ENCODE measurements at places on chromosomes 2 and 18.

- DNase-seq: no peak
These were observed 144.1 kb upstream of the CELF4 start for GRCh38 chr18:37709740-37710139.

DNA sequence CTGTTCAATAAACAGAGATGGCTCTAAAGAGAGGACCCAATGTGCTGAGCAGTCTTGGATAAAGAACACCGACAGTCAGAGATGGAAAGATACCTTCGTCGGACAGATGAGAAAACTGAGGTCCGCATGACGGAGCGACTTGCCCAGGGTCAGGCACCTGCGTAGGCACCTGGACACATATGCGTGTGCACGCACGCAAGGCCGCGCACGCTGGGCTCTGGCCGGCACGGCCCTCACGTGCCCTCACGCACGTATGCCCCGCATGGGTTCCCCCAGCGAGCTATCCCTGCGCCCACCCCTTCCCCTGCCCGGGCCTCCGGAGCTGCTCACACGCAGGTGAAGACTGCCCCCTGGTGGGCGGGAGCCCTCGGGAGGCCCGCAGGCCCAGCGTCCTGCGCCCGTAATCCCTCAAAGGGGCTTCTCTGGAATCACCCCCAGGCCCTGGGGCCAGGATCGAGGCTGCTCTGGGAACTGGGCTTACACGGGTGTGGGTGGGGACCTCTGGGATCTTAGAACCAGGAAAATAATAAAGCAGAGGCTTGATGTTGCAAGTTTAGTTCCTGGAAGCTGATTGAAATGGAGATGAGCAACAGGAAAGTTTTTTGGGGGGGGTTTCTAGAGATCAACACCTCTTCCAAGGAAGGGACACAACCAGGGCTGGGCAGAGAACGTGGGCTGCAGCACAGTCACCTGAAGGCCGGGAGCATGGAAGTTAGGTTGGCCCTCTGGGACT, 246.3 kb downstream of the TNS1 start:
- DNase-seq: peak; percentile 26

GRCh38 chr2:231062776-231063175, 6.1 kb downstream of the PSMD1 start:
- DNase-seq: no peak

GRCh38 chr18:22173221-22173927, 4.0 kb downstream of the GATA6 start:
- no peak for DNase-seq

- DNase-seq: peak; percentile 67
These were observed at the start of gene TYMS for GRCh38 chr18:657311-658000. Gene TYMS (plus strand): TSS chr18:657653. CDS start chr18:657743, 90 bp downstream.

DNA sequence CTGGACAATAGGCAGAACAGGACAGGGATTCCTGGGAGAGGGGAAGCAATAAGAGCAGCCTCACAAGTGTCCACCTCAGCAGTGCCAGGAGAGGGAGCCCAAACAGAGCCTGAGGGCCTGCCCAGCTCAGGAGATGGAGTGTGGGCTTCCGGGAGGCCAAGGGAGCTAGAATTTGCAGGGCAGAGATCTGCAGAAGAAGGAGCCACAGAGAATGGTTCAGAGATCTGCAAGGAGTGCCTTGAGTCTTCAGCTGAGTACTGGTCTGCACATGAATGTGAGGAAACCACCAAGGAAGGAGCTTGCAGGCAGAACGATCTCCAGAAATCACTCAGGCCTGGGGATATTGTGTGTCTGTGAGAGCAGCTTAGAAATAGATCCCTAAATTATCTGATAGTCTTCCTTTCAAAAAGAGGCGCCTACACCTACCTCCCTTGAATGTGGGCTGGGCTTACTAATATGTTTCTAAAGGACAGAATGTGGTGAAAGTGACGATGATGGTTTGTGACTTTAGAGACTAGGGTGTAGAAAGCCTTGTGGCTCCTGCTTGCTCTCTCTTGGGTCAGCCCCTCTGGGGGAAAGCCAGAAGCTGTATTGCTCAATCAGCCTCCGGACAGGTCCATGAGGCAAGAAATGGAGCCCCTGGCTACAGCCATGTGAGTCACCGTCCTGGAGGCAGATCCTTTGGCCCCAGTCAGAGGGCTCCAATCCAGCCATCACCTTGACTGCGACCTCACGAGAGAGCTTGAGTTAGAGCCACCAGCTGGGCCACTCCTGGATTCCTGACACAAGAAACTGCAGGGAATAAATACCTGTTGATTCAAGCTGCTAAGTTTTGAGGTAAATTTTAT, 7.6 kb upstream of the LPIN1 start:
- DNase-seq: peak; percentile 77

DNA sequence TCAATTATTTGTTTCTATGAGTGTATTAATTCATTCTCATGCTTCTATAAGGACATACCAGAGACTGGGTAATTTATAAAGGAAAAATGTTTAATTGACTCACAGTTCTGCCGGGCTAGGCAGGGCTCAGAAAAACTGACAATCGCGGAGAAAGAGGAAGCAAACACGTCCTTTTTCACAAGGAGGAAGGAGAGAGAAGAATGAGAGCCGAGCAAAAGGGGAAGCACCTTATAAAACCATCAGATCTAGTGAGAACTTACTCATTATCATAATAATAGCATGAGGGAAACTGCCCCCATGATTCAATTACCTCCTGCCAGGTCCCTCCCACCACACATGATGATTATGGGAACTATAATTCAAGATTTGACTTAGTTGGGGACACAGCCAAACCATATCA, 294.0 kb downstream of the DSC3 start:
- DNase-seq: no peak

GRCh38 chr18:55337908-55338521, 250.0 kb downstream of the TCF4 start:
- no peak for DNase-seq

- no peak for DNase-seq
These were observed 2.5 kb upstream of the ICOS start for GRCh38 chr2:203934041-203934492.

DNA sequence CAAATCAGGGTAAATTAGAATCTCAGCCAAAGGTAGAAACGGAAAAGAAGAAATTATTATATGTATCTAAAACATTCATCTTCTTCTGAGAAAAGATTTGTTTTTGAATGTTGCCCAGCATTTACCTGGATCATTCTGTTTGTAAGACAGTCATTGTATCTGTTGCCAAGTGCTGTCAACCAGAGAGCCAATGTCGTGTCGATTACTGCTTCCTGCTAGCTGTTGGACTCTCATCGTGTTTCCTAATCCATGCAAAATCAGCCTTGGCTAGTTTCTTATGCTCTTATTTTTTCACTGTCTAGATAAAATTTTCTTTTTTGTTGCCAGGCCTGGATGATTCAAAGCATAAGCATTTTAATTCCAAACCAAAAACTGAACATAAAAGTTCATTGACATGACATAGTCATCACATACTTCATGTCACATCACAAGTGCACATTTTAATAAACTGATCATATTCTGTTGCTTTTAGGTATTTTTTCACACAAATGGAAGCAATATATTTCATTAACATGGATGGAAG, 202.3 kb downstream of the KCNH7 start:
- DNase-seq: no peak

GRCh38 chr2:156826341-156826933, 390.3 kb downstream of the GPD2 start:
- peak; percentile 69 for DNase-seq

GRCh38 chr2:112879491-112880041, 31.4 kb upstream of the IL37 start:
- DNase-seq: no peak

GRCh38 chr18:8778386-8778785, 73.0 kb downstream of the MTCL1 start:
- DNase-seq: no peak

GRCh38 chr2:133415210-133415876, 152.9 kb downstream of the NCKAP5 start:
- DNase-seq: no peak

- DNase-seq: no peak
These were observed 10.8 kb downstream of the EMILIN2 start for GRCh38 chr18:2857491-2858131.

DNA sequence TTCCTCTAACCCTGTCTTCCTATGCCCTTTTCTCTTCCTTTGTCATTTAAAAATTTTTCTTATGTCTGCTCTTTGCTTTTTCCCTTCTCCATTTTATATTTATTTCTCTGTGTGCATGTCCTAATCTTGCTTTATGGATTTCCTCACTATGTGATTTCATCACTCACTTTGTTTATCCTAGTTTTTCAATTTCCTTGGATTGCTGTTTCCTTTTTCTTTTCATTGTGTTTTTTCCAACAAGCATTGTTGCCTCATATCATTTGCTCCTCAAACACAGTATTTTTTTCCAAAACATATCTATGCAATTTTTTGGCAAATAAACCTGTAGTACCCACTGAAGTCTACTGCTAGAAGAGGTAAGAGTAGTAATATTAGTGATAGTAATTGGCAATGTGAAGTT, 67.4 kb upstream of the PNPT1 start:
- DNase-seq: no peak

GRCh38 chr2:237868631-237869342, 9.4 kb downstream of the RAMP1 start:
- no peak for DNase-seq

DNA sequence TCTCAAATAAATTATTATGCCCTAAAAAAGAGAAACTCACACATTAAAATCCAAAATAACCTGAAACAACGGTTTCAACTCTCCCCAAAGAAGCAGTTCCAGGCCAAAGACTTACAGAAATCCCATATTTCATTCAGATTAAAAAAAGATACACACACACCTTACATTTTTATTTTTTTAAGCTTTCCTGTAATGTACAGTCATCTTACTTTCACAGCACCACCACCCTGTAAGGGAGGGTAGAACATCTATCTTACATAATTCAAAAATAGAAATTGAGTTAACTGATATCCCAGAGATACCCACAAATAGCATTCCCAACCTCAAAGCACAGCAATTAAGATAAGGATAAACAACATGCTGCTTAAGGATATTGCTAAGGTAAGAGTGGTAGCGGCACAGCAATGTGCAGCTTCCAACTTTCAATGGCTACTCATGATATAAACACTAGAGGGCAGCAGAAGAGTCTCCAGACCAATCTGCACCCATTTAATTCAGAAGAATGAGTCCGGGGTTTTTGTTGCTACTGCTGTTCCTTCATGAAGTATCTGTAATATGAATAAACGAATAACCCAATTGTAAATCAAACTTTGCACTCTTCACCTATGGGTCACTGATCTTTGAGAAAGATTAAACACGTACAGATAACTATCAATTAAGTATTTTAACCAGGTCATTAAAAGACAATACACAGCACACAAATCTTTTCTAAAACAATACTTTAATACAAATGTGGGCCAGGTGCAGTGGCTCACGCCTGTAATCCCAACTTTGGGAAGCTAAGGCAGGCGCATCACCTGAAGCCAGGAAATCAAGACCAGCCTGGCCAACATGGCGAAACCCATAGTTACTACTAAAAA, 11.3 kb downstream of the GFPT1 start:
- peak; percentile 35 for DNase-seq

GRCh38 chr2:205745661-205746419, 63.5 kb downstream of the NRP2 start:
- DNase-seq: no peak

- DNase-seq: no peak
These were observed 91.2 kb downstream of the SMAD7 start for GRCh38 chr18:48859311-48860268.

GRCh38 chr2:40300391-40300790, 151.5 kb downstream of the SLC8A1 start:
- no peak for DNase-seq

DNA sequence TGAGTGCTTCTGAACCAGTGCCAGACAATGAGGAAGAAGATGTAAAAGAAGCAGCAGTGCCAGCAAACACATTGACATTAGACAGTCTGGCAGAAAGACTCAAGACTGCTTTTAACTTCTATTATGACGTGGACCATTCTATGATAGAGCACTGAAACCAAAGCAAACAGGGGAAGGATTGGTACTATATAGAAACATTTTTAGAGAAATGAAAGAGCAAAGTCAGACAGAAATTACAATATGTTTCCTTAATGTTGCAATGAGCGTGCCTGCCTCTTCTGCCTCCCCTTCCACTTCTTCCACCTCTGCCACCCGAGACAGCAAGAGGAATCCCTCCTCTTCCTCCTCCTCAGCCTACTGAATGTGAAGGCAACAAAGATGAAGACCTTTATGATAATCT, 39.7 kb downstream of the DHX57 start:
- DNase-seq: no peak

DNA sequence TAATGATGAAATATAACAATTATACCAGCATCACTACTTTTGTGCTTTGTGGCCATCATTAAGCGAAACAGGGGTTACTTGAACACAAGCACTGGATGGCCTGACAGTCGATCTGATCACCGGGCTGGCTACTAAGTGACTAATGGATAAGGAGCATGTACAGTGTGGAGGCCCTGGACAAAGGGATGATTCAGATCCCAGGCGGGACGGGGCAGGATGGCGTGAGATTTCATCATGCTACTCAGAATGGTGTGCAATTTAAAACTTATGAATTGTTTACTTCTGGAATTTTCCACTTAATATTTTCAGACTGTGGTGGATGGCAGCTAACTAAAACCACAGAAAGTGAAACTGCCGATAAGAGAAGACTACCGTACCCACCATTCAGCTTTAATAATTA, 7.0 kb upstream of the CLIP4 start:
- peak; percentile 90 for DNase-seq

DNA sequence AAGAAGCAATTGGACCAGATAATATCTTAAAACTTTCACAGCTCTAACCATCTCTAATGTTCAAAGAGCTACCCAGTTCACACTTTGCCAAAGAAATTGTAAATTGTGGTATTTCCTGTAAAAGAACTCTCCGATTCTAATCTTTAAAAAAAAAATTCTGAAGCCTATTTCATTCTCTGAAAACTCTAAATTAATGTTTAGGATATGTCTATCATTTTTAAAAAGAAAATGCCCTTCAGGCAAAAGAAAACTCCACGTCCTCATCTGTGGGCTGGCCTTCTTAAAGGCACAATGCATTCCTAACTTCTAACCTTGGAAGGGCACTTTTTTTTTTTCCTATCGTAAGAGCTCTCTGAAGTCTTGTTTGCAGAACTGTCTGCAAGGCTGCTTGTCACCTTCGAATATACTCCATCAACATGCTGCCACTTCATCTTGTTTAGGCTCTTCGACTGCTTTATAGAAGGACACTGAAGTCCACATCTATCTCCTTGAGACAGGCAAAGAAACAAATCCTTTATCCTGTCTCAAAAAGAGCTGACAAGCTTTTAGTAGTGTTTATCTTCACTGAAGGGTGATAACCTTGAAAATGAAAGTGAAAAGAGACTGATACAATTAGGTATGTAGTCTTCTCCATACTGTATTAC, 124.3 kb upstream of the SLC39A10 start:
- DNase-seq: peak; percentile 27
